ENCODE measurements at places on chromosomes 5 and 9. TPM values are rescaled to one million over a fixed set of nuclear protein-coding genes. Genes with fewer than 3 reads are reported as not detected.

IFNB1 gene
- total RNA-seq: not detected

DNA sequence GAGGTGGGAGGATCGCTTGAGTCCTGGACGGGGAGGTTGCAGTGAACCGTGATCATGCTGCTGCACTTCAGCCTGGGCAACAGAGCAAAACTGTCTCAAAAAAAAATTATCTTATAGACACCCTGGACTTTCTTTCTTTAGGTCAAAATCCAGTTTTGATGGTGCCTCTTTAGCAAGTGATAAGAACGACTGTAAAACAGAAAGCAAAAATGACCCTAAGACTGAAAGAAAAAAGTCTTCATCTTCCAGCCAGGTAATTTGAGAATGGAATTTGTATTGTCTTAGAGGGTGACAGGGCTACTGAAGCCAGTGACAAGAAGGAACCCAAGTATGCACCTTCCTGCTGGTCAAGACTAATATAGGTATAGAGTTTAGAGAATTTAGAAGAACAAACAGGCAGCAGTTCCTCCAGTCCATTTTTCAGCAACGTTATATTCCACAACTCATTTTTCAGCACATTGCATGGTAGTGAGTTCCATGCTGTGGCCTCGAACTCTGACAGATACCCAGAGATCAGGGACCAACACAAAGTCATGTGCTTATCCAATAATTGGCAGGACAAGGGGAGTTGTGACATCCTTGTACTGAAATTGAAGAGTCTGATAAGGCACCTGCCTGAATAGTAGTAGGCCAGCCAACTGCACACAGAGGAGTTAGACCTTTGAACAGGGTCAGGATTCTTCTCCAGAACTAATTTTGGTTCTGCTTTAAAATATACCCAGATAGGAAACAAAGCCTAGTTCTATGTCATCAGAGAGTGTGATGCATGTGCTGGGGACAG lies 46.5 kb downstream of the GRAMD2B start:
- ATAC-seq: no peak

- ATAC-seq: no peak
Measured at GRCh38 chr5:1912951-1913565, 30.3 kb upstream of the IRX4 start.

GRCh38 chr5:139884144-139884543 lies 88.5 kb downstream of the PSD2 start:
- ATAC-seq: no peak

DNA sequence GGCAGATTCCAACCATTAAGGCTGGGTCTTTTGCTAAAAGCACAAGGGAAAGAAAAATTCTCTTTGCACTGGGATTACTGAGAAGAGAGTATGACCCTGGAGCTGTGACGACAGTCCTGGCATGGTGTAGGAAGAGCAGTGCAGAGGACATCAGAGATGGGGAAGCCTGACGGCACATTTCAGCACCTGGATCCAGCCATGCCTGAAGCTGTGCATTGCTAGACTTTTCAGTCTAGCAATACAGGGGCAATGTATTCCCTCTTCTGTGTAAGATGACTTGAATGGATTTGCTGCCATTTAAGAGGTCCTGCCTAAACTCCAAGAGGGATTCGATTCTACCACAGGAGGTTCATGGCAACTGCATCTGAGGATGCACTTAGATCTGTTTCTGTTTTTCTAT lies 12.3 kb upstream of the MRNIP start:
- no peak for ATAC-seq

ADAMTSL1 gene
- total RNA-seq: 14.8 TPM

DNA sequence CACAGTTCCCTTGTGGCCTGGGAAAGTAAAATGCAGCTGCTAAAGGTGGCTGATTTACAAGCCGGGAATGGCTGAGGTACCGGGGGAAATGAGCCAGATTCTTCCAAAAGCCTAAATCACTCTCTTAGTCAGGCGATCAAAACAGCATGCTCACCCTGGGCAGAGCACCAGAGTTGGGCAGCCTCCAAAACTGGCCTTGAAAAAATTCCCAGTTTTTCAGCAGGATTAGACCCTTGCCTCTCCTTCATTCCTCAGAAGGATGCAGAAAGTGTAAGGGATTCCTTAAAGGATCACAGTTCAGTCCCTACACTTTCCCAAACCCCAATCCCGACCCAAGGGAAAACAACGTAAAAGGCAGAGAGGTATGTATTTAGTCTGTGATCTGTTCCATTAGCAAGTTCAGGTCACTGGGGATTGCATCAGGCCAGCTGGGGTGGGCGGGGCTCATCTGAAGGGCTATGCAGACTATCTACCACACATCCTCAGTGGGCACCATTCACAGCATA lies 16.9 kb downstream of the TMEM174 start:
- peak; percentile 98 for ATAC-seq

FXN gene
- total RNA-seq: 6.4 TPM
